ENCODE measurements at places on chromosomes 7 and 10. TPM values are rescaled to one million over a fixed set of nuclear protein-coding genes. Genes with fewer than 3 reads are reported as not detected.

DNA sequence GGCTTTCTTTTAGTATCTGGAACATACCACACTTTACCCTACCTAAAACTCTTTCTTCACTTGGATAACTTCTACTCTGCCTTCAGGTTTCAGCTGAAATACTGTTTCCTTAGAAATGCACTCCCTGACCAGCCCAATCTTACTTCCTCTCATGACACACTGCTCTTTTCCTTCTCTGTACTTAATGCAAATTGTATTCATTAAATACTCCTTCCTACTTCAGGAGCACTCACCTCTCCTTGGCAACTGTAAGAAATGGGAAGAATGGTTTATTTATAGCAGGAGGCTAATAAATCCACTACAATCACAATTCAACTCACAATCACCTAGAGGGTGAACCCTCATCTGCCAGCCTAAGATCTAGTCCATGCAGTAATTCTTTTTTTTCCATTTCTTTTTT, 15.2 kb downstream of the ZCWPW1 start:
- peaks cover 25% of the 10 kb centered on the region for H3K27me3 ChIP-seq
- H3K27ac ChIP-seq, result no peak overlapping the region
- no peaks in the 10 kb centered on the region for H3K4me1 ChIP-seq

AMPH gene
- total RNA-seq, result 4.2 TPM

- H3K4me3 ChIP-seq, result peak overlapping the region; percentile 83
- peaks cover 4% of the 10 kb centered on the region for H3K36me3 ChIP-seq
- peak overlapping the region; percentile 96 for H3K27ac ChIP-seq
Observed at GRCh38 chr7:143882020-143882603, 19.9 kb downstream of the TCAF1 start.

GNAT3 gene
- not detected for total RNA-seq

GRCh38 chr10:108849688-108850087, 1073.6 kb downstream of the XPNPEP1 start:
- H3K4me1 ChIP-seq, result no peaks in the 10 kb centered on the region
- no peak overlapping the region for H3K4me3 ChIP-seq
- H3K27me3 ChIP-seq, result no peaks in the 10 kb centered on the region
- no peaks in the 10 kb centered on the region for H3K36me3 ChIP-seq
- H3K27ac ChIP-seq, result no peak overlapping the region

DNA sequence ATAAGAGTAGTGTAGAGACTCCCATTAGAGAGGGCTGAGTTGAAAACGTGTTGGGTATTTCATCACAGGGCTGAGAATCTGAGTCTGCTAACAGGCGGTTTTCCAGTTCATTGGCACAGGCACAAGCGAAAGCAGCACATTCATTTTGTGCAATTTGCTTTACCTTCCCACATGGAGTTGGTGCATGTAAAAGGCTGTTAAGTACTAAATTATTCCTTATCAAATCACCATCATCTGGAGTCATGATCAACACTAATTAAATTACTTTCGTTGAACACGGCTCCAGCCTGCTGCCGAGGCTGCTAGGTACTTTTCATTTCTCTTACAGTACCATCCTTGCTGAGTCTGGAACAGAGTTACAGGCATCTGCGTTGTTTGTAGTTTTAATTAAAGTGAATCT, 43.8 kb downstream of the ETV1 start:
- H3K4me1 ChIP-seq, result peaks cover 3% of the 10 kb centered on the region
- no peak for DNase-seq
- H3K4me3 ChIP-seq, result no peak overlapping the region
- H3K27ac ChIP-seq, result no peak overlapping the region
- no peaks in the 10 kb centered on the region for H3K27me3 ChIP-seq

DNA sequence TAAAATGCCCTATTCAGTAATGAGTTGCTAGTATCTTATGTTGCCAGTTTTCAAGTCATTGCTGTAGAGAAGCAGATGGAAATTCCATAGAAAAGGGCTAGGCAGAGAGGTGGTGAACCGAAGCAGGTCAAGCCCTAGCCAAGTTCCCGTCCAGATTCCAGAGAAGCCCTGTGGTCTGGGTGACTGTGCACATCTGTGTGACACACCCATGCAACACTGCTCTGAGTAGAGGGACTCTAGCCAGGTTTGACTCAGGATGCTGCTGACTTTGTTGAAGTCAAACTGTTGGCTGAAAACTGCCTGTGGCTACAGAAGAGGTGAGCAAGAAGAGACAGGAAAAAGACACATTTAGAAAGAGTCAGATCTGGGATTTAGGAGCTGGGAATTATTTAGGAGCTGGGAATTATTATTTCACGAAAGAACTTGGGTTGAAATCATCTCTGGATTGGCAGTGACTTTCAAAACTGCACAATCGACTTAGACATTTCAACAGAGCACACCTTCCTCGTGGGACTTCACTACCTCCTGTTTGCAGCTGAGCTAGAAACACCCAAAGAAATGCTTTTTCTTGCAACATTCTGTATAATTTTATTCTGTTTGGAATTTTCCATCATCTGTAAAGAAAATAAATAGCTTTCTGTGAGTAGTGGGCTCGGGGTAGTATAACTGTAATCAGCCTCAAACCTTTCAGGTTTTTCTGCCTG, 149.1 kb upstream of the PRKCQ start:
- no peaks in the 10 kb centered on the region for H3K27me3 ChIP-seq
- no peak overlapping the region for H3K27ac ChIP-seq
- no peaks in the 10 kb centered on the region for H3K36me3 ChIP-seq
- DNase-seq, result no peak
- no peak overlapping the region for H3K4me3 ChIP-seq
- no peaks in the 10 kb centered on the region for H3K4me1 ChIP-seq

DNA sequence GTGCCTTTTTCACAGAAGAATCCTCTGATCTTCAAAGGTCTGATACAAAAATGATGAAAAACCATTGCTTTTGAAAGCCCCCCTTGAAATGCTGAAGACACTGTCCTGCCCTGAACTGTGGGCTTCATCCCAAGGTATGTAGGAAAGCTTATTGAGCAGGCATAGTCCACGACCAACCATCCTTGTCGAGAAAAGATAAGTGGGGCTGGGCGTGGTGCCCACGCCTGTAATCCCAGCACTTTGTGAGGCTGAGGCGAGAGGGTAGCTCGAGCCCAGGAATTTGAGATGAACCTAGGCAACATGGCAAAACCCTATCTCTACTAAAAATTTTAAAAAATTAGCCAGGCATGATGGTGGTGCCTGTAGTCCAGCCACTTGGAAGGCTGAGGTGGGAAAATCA, 25.6 kb downstream of the TACR2 start:
- peak; percentile 26 for DNase-seq
- H3K4me3 ChIP-seq, result no peak overlapping the region
- H3K27me3 ChIP-seq, result no peaks in the 10 kb centered on the region
- no peaks in the 10 kb centered on the region for H3K4me1 ChIP-seq

DNA sequence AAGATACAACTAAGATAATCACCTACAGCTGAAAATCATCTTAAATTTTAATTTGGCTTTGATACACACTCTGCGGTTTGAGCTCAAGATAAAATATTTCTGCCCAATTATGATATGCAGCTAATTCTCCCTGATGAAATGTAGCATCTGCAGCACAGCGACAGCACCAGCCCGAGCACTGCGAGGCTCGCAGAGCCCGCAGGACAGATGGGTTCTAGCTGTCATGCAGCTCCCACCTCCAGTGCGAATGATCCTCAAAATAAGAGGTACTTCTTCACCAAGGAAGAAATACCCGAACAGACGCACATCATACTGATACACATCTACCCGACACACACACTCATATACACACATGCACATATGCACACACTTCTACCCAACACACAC, 457.6 kb downstream of the PTPRN2 start:
- DNase-seq, result no peak
- H3K27me3 ChIP-seq, result no peaks in the 10 kb centered on the region
- no peaks in the 10 kb centered on the region for H3K36me3 ChIP-seq
- no peak overlapping the region for H3K27ac ChIP-seq

MRLN gene
- total RNA-seq, result not detected

RNF32 gene
- total RNA-seq, result 1.1 TPM

DNA sequence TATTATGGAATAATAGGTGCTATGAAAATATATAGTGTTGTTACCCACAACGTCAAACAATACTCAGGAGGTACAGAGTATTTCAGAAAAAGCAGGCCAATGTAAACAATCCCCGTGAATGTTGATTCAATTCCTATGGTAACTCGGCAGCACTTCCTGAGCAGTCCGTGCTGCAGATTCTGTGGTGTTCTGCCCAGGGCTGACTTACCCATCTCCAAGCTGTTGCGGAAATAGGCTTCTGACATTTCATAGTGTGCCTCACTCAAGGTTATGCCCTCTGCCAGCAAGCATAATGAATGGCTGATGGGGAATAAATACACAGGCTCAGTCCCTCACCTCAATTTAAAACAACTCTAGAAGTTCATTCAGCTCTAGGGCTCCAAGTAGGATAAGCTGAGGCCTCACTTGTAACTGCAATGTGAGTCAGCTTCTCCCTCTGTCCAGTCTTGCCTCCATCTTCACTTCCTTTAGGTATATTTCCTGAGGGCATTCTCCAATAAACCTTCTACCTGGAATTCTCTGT, 177.6 kb downstream of the GNAI1 start:
- no peak overlapping the region for H3K27ac ChIP-seq
- peaks cover 16% of the 10 kb centered on the region for H3K4me1 ChIP-seq

DNA sequence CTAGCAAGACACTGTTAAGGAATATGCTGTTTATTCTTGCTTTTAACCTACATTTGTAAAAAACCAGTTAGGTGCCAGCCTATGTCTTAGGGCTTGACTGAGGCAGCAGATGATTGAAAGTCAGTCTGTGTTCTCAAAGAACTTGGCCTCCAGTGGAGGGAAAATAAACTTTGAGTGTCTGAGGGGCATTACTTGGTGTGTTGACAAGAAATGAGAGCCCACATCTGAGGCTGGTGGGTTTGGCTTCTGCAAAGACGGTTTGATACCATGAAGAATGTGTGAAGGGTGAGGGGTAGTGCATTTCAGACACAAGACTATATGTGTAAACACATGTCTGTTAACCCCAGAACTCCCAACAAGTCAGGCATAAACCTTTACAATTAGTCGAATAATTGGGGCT, 28.5 kb downstream of the CCSER2 start:
- no peak for DNase-seq
- no peaks in the 10 kb centered on the region for H3K27me3 ChIP-seq
- no peaks in the 10 kb centered on the region for H3K4me1 ChIP-seq

SH2D4B gene
- 0.13 TPM for total RNA-seq

DNA sequence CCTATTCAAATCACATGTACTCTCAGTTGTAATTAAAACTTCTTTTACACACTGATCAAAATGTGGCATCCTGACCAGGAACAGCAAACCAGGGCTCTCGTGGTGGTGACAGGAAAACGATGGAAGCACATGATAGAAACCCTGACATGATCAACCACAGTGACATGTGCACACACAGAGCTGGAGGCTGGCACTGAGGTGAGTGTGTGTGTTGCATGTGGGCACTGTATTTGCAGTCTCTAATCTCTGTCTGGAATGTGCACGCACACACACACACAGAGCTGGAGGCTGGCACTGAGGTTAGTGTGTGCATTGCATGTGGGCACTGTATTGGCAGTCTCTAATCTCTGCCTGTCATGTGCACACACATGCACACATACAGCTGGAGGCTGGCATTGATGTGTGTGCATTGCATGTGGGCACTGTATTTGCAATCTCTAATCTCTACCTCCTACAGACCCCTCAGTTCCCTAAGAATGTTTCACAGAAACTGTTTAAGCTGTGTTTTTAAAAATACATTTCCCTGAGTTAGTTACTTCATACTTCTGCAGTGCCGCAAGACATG, 406.9 kb downstream of the SFMBT2 start:
- no peaks in the 10 kb centered on the region for H3K36me3 ChIP-seq
- H3K27ac ChIP-seq, result no peak overlapping the region
- H3K4me3 ChIP-seq, result no peak overlapping the region
- no peaks in the 10 kb centered on the region for H3K27me3 ChIP-seq
- H3K4me1 ChIP-seq, result no peaks in the 10 kb centered on the region

- H3K27ac ChIP-seq, result no peak overlapping the region
- DNase-seq, result no peak
Observed at GRCh38 chr7:70812511-70812910, 319.4 kb upstream of the GALNT17 start.

GRCh38 chr10:132873395-132873794, 69.0 kb downstream of the CFAP46 start:
- no peak overlapping the region for H3K27ac ChIP-seq
- no peaks in the 10 kb centered on the region for H3K4me1 ChIP-seq
- peak; percentile 20 for DNase-seq
- no peaks in the 10 kb centered on the region for H3K27me3 ChIP-seq
- H3K36me3 ChIP-seq, result no peaks in the 10 kb centered on the region

METTL27 gene
- total RNA-seq, result 20.9 TPM

DNA sequence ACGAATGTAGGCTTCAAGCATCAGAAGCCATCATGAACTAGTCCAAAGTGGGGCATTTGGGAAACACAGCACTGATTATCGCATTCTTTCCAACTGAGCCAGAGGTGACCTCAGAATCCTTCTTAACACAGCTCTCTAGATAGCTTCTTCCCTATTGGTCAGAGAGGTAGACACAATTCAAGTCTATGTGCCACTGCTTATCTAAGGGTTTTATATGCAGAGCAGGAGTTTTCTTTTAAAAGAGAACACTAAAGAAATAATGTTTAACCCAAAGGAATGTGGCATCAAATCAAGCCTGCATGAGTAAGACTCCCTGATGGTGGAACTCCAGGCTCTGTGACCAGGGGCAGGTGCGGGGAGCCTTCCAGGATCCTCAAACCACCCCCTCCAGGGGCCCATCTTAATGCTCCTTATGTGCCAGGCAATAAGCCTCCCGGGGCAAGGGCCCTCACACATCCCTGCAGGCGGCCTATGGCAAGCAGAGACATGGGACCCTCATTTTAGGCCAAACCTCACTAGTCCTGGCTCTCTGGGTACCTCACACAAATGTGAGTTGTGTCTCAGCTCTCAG, 13.8 kb downstream of the HSPA12A start:
- H3K27me3 ChIP-seq, result no peaks in the 10 kb centered on the region
- no peaks in the 10 kb centered on the region for H3K36me3 ChIP-seq
- no peaks in the 10 kb centered on the region for H3K4me1 ChIP-seq

DNA sequence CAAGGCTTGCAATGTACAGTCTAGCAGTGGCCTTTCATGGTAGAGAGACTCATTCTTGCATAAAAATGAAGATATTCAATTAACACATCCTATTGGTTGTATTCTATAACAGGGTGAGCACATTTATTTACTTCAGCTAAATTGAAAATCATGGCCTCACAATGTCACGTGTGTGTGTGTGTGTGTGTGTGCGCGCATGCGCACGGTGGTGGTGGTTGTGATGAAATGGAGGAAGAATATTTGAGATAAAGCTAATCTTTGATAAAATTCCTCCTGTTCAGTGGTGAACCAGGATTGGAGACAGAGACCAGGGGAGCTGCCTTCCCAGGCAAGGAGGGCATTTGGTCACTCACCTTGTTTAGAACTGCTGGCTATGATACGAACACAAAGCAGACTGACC, 199.8 kb downstream of the DPP6 start:
- no peaks in the 10 kb centered on the region for H3K4me1 ChIP-seq
- DNase-seq, result no peak
- no peaks in the 10 kb centered on the region for H3K36me3 ChIP-seq

GRCh38 chr10:86684331-86685097, 16.2 kb downstream of the LDB3 start:
- no peaks in the 10 kb centered on the region for H3K27me3 ChIP-seq
- no peaks in the 10 kb centered on the region for H3K4me1 ChIP-seq
- H3K27ac ChIP-seq, result no peak overlapping the region
- no peaks in the 10 kb centered on the region for H3K36me3 ChIP-seq

GRCh38 chr10:77351386-77351785, 286.2 kb downstream of the KCNMA1 start:
- DNase-seq, result no peak
- no peaks in the 10 kb centered on the region for H3K36me3 ChIP-seq
- H3K4me3 ChIP-seq, result no peak overlapping the region
- H3K27me3 ChIP-seq, result no peaks in the 10 kb centered on the region
- H3K27ac ChIP-seq, result no peak overlapping the region
- H3K4me1 ChIP-seq, result no peaks in the 10 kb centered on the region
